Activated naive CD4-positive, alpha-beta T cell treated with Interleukin-2 at 50 U/mL for 16 hours (primary cell): ENCODE measurements at places on chromosomes 1 and 21.

DNA sequence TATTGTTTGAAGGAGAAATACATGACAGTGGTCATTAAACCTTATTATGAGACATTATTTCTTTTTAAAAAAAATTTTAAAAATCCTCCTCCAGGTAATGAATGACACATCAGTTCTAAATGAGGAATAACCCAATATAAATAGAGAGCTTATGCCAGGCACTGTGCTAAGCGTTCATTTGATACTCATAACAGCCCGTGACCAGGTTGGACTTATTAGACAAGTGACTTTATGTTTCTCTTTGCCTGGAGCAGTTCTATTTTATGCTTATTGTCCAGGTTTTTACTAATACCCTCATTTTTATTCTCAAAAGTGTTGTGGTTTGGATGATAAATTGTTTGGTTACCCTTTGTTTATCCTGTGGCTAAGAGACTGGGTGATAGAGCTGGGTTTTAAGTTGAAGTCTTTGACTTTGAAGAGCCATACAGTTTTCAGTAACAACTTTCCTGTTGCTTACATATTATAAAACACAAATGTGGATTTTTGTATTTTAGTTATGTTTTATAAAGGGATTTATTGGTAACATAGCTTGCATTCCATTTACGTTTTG is 84.2 kb downstream of the RABGAP1L start:
- no peak for DNase-seq

DNA sequence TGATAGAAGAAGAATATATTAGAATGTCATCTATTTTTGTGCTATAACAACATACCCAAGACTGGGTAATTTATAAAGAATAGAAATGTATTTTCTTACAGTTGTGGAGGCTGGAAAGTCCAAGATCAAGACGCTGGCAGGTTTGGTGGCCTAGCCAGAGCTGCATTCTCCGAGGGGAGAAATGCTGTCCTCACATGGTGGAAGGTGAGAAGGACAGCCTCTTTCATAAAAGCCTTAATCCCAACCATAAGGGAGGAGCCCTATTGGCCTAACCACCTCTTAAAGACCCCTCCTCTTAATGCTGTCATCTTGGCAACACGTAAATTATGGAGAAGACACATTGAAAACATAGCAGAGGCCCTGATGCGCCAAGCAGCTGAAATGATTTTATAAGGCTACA is 60.1 kb upstream of the KAZN start:
- DNase-seq: no peak

DNA sequence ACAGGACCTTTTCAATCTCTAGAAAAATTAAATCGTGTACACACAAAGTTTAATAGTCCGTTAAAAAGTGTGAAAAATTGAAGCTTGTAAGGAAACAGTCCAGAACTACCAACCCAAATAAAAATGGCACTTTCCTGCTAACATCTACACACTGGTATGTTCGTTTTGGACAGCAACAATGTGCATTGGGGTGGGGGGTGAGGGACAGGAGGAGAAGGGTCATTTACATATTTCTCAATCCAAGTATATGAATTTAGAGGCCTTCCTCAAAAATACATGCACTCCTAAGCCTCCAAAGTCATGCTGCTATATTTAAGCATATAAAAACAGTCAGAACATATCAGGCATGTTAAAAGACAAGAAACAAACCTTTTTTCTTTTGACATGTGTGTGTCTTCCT is 2.5 kb downstream of the PPP1R15B start:
- DNase-seq: no peak

DNA sequence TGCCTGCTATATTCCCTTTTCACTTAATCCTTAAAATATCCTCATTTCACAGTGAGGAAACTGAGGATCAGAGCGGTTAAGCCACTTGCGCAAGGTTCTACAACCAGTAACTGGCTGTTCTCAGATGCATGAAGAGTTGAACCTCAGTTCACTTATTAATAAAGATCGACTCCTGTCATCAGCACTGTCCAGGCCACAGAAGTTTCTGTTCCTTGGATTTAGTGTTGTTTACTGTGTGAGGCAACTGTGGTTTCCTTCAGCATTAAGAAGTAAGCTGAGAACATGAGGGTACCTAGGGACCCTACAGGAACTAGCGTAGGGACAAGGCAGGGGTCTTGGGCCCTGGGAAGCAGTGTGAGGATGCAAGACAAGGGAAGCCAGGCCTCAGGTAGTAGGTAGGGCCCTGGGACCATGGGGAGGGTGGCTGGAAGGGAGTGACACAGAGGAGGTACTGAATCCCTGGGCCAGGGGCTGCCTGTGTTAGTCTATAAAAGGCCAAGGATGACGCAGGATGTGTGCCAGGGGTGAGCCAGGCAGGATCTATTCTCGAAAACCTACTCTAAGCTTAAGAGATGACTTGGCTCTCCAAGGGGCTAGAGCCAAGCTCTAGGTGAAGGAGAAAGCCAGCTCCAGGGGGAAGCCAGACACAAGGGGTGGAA is 181.2 kb upstream of the CSF3R start:
- DNase-seq: no peak

DNA sequence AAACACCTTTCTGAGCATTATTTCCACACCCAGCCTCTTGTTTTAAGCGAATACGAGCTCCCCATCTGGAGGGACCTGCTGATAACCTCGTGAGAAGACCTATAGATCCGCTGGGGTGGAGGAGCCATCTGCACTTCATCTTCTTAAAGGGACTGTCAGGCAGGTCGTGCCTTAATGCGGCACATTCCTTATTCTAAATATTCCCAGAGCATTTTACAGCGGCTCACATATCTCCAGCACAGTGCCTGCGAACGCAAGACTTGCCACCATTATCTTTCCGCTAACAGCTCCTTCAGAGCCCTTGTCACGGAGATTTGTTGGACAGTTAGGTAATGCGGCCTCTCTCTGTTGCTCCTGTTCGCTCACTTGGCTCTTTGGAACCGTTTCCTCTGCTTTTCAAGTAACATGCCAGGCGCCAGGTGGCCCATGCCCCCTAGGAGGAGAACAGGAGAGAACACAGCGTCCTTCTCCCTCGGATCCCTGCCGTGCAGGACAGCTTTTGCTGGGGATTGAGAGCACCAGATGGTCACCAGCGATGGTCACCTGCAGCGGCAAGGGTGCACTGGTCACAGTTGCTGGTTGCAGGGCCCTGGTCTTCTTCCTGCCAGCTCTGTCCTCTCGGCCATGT is 162.4 kb downstream of the PGBD5 start:
- no peak for DNase-seq

DNA sequence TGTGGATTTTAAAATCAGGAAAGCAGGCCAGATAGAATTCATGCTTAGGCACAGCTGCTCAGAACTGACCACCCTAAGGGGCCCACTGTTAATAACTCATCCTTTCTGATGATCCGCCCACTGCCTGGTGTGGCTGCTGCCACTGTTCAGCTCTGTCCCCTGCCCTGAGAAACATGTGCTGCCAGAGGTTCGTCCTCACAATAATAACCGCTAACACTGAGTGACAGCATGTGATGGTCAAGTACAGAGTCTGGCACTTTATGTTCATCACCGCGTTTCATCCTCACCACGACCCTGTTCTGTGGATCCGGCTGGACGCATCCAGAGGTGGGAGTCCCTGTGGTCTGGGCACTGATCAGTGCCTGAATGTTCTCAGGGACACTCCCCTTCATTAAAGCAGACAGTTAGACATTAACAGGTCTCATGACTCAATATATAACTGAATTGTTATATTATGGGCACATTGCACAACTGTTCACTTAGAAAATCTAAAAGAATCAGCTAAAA is 108.6 kb downstream of the SIM2 start:
- no peak for DNase-seq

DNA sequence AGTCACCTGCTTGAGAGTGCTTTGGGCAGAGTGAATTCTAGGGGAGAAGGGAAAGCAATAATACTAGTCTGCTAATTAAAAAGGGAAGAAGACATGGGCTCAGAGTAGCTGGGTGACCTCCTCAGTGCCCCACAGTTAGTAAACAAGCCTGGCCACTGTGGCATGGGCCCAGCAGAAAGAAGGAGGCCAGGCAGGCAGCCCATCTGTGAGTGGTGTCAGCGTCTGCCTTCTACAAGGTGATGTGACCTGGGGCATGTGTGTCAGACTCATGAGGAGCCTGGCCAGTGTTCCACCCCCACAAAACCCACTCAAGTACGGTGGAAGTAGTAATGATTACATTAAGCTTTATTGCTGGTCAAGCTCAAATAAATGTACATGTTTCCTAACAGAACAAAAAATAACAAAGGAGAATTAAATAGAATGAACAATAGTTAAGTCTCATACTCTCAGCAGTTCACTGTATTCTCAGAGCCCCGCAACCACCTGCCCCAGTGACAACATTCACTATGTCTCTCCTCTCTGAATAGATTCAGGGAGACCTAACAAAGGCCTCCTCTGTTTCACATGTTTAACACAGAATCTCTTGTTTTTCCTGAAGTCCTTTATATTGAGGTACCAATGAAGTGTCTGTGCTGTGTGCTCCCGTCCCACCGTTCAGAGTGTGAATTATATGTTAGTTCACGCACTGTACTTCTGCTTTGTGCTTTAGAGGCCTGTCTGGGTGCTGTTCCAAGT is 32.5 kb downstream of the SLC22A15 start:
- no peak for DNase-seq

- no peak for DNase-seq
Measured at GRCh38 chr1:193183019-193183627, 3.3 kb downstream of the B3GALT2 start.
